ENCODE measurements at places on chromosomes 11 and 22. TPM values are rescaled to one million over a fixed set of nuclear protein-coding genes. Genes with fewer than 3 reads are reported as not detected.

DNA sequence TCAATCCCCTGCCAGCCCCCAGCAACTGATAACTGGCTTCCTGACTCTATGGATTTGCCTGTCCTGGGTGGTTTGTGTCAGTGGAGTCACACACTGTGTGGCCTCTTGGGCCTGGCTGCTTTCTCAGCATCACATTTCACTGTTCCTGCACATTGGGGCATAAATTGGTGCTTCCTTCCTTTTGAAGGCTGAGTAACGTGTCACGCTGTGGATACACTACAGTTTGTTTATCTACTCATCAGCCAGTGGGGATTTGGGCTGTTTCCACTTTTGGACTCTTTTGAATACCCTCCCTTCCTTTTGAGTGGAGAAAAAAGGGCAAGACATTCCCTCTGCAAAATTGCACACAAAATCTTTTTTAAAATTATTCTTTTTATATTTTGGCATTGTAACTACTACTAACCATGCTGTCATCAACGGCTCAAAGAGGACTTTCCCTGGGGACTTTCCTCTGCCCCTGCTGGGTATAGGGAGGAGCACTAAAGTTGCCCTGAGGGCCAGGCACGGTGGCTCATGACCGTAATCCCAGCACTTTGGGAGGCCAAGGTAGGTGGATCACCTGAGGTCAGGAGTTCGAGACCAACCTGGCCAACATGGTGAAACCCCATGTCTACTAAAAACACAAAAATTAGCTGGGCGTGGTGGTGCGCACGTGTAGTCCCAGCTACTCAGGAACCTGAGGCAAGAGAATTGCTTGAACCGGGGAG is 7.8 kb upstream of the CELSR1 start:
- DNase-seq: no peak

DNA sequence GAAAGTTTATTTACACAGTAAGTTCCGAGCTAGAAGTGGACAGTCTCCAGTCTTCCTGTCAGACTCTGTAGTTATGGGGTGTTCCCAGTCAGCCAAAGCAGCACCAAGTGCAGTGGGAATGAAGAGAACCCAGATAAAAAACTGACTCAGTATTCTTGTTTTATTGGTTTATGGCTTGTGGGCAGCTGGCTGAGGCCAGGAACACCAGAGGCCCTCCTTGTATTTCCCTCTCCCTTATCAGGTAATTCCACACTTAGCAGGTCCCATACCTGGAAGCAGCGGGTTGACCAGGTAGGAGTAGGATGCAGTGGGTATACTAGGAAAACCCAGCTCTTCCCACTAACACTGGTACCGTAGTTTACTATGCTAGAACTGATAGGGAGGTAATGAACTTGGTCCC is 3.5 kb upstream of the BACE1-AS start:
- DNase-seq: no peak

GRCh38 chr11:10122326-10123197 is 171.5 kb downstream of the SBF2 start:
- DNase-seq: no peak

- no peak for DNase-seq
Measured at GRCh38 chr22:26239581-26239980, 70.3 kb downstream of the SEZ6L start.

GRCh38 chr11:123055191-123055901 is 6.6 kb downstream of the HSPA8 start:
- no peak for DNase-seq

DNA sequence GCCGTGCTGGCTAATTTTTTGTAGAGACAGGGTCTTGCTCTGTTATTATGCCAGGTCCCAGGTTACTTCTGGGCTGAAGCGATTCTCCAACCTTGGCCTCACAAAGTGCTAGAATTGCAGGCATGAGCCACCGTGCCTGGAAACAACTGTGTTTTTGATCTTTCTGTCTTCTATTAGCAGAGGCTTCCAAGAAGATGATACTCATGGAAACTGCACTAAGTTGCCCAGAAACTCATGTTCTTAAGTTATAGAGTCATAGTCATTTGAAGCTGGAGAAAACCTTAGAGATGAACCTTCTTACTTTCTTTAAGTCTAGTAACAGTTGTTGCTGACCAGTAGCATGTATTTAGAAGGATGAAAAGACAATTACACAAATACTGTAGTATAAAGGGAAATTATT is 37.1 kb upstream of the HSPA8 start:
- DNase-seq: no peak

GRCh38 chr11:69930081-69931059 is 111.2 kb upstream of the FGF3 start:
- DNase-seq: no peak

DNA sequence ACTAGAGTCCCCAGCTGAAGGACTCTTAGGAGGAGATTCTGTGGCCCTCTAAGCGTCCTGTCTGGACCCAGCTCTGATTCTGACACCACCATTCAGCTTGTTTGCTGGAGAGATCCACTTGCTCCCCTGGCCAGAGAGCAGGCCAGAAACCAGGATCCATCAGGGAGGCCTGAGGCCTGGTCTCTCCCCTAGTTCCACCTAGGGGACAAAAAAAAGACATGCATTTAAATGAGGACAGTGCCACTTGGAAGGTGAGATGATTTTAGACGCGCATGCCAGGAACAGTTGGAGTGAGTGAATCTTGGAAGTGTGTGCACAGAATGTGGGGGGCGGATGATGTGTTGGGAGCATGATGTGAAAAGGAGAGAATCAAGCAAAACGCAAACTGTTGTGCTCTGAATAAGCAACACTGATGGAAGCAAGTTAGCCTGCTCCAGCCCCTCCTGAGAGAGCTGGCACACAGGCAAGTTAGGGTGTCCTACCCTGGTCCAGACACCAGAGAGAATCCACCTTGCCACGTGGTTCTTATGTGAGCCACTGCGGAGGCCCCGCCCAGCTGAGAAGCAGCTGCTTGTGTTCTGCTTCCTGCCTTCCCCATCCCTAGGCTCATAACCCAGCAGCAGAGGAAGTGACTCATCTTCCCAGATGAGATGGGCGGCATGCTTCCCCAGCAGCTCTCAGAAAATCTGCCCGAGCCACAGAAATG is 8.0 kb upstream of the SLCO2B1 start:
- DNase-seq: peak; percentile 81

DNA sequence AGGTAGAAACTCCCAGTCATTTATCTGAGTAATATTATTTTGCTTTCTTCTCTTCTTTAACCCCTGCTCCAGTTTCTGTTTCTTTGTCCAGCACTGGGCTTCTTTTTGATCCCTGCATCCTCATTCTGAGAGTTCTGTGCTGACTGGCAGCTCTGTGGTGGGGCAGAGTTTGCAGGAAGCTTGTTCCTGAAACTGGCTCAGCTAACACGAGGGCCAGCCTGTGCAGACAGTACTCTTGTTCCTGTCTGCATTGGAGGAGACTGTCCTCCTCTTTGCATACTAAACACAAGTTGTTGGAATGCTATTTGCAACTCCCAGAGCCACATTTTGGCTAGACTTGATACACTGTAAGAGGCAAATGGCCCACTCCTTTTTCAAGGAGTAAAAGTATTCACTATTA is 93.1 kb upstream of the HORMAD2 start:
- DNase-seq: no peak

- DNase-seq: no peak
Measured at GRCh38 chr11:91871791-91872190, 352.8 kb upstream of the FAT3 start.

GRCh38 chr11:14449302-14449714 is 50.3 kb downstream of the COPB1 start:
- DNase-seq: no peak

DNA sequence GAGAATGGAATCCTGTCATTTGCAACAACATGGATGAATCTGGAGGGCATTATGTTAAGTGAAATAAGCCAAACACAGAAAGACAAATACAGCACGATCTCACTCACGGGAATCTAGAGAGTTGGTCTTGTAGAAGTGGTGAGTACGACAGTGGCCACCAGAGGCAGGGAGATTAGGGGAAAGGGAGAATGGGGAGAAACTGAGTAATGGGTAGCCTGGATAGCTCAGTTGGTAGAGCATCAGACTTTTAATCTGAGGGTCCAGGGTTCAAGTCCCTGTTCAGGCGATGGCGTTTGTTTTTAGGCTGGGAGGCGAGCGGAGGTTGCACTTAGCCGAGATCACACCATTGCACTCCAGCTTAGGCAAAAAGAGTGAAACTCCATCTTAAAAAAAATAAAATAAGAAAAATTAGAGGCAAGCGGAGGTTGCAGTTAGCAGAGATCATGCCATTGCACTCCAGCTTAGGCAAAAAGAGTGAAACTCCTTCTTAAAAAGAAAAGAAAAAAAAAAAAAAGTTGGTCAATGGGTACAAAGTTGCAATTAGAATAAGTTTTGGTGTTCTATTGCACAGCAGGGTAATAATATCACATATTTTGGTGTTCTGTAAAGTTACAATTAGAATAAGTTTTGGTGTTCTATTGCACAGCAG is 95.7 kb upstream of the UBASH3B start:
- no peak for DNase-seq

GRCh38 chr11:28089378-28089777 is 18.6 kb downstream of the KIF18A start:
- DNase-seq: no peak

GRCh38 chr11:5284637-5285036 is 14.9 kb upstream of the HBE1 start:
- DNase-seq: no peak

DNA sequence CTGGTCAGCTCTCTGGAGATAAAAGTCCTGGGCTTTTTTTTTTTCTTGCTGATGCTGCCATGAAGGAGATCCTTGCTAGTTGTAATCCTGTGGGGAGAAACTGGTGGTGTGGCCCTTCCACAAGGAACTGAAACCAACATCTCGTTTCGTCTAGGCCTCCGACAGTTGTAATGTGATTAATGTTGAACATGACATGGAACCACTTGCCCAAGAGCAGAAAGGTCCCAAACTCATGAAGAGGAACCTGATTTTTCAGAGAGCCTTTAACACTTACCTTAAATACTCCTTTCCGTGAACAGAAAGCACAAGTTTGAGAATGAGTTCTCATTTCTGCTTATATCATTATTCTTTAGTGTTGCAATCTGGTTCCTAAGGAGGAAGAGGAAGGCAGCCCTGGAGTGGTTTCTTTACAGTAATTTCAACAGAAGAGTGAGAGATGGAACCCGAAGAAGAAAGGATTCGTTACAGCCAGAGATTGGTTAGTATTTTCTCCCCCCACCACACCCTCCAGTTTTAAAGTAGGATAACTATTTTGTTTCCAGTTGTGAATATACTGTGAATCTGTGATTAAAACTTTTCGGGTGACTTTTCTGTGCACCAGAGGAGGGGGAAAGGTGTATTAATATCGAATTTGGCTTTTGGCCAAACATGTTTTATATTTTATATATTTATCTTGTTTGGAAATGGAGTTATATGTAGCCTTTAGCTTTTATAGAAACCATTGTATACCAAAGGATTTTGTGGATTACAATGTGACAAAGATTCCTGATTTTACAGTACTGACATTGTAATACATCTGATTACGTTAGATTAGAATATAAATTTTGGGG is 2.0 kb downstream of the KDM2A start:
- DNase-seq: no peak

GRCh38 chr11:124297921-124298320 is 15.8 kb downstream of the OR8D1 start:
- DNase-seq: no peak

GRCh38 chr11:1837171-1838076 is 1.4 kb upstream of the TNNI2 start:
- DNase-seq: peak; percentile 67

DNA sequence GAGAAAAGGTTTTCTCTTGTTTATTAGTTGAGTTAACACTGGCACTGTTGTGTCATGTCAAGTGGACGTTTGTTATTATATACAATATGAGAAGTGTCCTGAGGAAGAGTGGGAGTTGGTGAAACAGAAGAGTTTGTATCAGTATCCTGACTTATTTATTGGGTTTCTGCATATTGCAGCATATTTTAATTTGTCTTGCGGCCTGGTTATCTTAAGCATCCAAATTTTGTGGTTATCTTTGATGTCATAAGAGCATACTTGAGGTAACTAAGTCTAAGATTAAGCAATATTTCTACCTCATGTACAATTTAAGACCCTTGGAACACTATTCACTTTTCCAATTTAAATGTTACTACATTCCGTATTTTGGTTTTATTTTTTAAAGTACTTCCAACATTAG is 103.5 kb downstream of the DDX10 start:
- no peak for DNase-seq

NAALADL1 gene
- 5.1 TPM for total RNA-seq

ROBO4 gene
- total RNA-seq: 1.5 TPM

DNA sequence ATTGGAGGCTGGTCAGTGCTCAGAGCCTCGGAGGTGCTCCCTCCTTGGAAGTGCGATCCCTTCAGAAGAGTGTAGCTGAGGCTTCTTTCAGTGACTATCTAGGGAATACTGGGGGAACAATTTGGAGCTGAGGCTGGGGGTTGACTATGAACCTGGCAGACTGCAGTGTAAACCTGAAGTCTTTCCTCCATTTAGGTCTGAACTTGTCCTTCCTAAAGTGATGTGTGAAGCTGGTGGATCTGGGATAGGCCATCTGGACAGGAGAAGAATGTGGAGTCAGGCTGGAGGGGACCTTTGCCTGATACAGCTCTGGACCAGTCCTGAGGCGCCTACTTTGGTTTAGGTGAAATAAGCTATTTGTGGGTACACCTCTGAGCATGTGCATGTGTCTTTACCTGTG is 3.5 kb upstream of the INSC start:
- no peak for DNase-seq

RBMXL2 gene
- 0.09 TPM for total RNA-seq

DNA sequence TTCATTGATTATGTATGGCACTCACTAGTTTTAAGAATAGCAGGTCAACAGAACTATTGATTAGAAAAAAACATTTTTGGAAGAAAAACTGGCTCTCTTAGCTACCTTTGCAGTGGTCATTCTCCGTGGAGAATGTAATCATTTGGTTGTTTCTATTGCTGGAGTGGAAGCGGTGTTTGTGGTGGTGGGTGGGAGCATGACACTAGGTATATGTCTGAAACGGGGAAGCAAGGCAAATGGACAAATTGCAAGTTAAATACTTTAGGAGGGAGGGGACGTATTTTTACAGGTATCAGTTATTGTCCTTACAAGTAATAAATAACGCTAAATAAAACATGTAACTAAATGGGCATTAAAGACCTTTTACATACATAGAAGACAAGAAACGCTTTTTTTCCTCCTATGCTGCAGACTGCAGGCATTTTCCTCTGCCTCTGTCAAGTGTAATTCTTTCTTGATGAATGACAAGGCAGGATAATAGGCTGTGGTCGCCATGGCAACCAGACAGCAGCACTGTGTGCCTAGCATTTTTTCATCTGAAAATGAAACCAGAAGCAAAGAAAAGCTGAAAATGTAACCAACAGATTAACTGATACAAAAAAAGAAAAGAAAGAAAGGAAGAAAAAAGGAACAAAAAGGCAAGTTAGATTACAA is 46.2 kb downstream of the BLID start:
- DNase-seq: peak; percentile 23

MB gene
- 1.1 TPM for total RNA-seq

GRCh38 chr22:42336527-42337227 is 66.2 kb upstream of the TCF20 start:
- no peak for DNase-seq

- DNase-seq: no peak
Measured at GRCh38 chr11:71323876-71324526, 71.6 kb upstream of the SHANK2 start.
